Left ventricle myocardium inferior (tissue), 1 donor: ENCODE measurements at places on chromosomes 7 and 10. TPM values are rescaled to one million over a fixed set of nuclear protein-coding genes. Genes with fewer than 3 reads are reported as not detected.

DNA sequence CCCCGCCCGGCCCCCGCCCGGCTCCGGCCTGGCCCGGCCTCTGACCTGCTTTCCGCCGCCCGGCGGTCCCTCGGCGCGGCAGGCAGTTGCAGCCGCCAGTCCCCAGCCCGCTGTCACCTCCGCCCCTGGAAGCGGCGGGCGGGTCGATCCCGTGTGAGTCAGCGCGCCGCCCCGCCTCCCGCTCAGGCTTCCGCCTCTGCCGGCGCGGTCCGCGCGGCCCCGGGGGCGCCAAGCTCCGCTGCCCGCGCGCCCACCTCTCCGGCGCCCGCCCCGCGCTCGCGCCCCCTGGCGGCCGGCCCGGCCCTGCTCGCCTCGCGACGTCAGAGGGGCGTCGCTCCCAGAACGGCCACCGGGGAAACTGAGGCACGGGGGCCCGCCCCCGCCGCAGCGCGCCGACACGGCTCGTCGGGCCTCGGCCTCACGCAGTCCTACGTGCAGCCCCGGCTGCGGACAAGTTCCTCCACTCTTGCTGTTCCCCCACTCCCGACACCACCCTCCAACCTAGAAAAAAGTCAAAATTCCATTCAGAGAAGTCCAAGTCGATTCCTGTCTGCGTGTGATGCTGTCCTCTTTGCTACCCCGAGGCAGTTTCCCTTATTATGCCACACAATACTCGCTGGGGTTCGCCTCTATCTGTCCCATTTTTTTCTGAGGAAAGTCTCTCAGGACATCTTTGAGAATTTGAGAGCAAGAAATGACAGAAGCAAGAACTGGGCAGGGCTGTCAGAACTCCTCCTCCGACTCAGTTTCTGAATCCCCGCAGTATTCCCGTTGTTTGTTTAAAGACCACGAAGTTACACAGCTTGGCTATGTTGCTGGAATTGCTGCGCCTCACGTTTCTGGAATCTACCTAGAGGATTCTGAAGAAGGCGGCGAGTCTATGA is at the start of gene DNMBP:
DNMBP (minus strand) TSS at position 155 of the 884 bp plus-strand sequence. CDS start 37,823 bp downstream, outside the sequence.
- peak; percentile 86 for DNase-seq

DNA sequence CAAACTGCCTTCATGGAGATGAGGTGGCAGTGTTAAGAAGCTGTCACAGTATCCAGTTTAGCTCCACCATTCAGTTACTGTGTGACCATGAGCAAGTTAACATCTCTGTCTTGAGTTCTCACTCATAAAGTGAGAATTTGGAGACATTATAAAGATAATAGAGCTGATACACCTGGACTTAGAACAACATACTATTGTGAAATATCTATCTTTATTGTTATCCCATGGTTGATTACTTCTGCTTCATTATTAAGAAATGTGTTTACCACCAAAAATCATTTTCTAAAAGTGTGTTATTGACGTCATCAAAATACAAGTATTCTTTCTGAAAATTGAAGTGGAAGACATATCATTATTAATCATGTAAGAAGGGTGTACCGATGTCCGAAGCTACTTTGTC is 166.9 kb downstream of the SEMA3A start:
- DNase-seq = no peak

GRCh38 chr10:4215485-4215884 is 430.5 kb upstream of the KLF6 start:
- no peak for DNase-seq

GRCh38 chr10:130742941-130743675 is 568.4 kb downstream of the TCERG1L start:
- no peak for DNase-seq

GRCh38 chr10:71835671-71836595 is 15.1 kb downstream of the PSAP start:
- peak; percentile 58 for DNase-seq

GRCh38 chr10:110305767-110306451 is 1.2 kb upstream of the SMNDC1 start:
- DNase-seq = no peak

- peak; percentile 20 for DNase-seq
These were observed 2.2 kb downstream of the FASTK start for GRCh38 chr7:151078233-151079040.

GRCh38 chr7:68014031-68014736 is 1017.6 kb downstream of the TYW1 start:
- DNase-seq = no peak

- DNase-seq = no peak
These were observed 549.5 kb upstream of the GRM3 start for GRCh38 chr7:86094166-86094669.

- DNase-seq = no peak
These were observed 45.7 kb downstream of the IMMP2L start for GRCh38 chr7:111516612-111517011.

DNA sequence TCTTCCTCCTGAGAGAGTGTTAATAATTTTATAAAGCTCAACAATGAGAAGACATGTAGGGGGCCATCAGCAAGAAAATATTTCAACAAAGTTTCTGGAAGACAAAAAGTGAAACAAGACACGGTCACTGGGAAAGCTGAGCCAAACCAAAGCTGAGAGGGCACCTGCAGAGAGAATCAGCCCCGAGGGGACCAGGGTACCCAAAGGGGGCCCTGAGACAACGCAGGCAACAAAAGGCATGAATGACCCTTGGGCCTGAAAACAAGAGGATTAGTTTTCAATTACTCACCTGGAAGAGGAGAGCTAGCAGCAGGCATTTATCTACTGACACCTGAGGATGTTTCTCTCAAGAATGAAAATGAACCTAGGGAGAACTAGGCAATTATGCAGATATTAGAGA is 461.2 kb upstream of the MGMT start:
- DNase-seq = no peak

GRCh38 chr7:46257761-46258448 is 336.8 kb upstream of the IGFBP3 start:
- no peak for DNase-seq

- no peak for DNase-seq
These were observed 3.9 kb downstream of the LMBR1 start for GRCh38 chr7:156889089-156889488.

DNA sequence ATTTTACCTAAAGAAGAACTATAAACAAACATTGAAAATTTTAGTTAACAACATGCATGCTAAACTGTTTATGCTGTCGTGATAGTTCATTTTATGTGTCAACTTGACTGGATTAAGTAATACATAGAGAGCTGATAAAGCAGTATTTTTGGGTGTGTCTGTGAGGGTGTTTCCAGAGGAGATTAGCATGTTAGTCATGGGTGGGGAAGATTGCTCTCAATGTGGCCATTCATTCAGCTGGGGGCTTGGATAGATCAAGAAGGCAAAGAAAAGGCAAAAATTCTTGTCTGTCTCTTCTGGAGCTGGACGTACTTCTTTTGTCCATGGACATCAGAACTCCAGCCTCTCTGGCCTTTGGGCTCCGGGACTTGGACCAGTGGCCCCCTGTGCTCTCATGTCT is 172.9 kb upstream of the SEMA3E start:
- no peak for DNase-seq

- no peak for DNase-seq
These were observed 959.5 kb downstream of the GRID1 start for GRCh38 chr10:85407088-85407487.

GRCh38 chr7:17242504-17242903 is 55.9 kb upstream of the AHR start:
- DNase-seq = no peak

DNA sequence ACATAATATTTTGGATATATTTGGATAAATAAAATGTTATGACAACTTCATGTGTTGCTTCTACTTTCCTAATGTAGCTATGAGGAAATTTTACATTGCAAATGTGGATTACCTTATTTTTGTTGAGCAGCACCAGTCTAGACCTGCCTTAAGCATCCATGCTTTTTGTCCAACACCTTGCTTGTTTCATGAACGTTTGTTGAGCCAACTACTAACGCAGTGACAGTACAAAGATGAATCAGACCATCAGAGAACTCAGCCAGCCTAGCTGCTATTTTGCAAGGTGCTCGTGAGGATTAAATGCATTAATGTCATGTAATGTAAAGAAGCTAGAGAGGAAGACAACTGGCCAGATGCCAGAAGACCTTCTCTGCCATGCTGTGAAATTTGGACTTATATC is 1.1 kb upstream of the ZC3HAV1L start:
- no peak for DNase-seq

DNA sequence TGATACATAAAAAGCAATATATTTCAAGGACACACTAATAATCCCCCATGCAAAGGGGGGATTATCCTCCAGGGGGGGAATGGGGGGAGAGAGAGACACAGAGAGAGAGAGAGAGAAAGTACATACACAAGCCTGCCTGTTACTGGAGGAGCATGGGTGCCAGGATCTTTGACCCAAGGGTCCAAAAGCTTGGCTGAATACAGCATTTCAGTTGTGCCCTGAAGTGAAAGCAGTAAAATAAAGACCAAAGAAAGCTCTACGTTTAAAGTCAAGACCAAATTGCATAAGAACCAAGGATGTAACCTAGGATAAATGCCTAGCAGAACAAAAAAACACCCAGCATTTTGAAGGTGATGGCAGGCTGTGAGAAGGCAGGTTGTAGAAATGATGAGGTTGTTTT is 27.8 kb upstream of the ITGB8 start:
- no peak for DNase-seq

- no peak for DNase-seq
These were observed 43.1 kb upstream of the CASD1 start for GRCh38 chr7:94466516-94466915.

GRCh38 chr10:7950981-7951847 is 103.3 kb upstream of the GATA3 start:
- DNase-seq = no peak

DNA sequence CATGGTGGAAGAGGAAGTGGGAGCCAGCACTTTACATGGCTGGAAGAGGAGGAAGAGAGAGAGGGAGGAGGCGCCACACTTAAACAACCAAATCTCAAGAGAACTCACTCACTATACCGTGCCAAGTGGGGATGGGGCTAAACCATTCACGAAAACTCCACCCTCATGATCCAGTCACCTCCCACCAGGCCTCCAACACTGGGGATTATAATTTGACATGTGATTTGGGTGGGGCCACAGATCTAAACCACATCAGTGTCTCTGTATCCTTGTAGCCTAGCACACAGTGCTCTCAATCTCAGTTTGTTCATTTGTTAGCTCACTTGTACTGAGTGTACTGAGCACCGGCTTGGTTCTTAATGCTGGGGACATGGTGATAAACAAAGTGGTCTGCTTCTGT is 228.3 kb downstream of the BUB3 start:
- no peak for DNase-seq

GRCh38 chr7:20539201-20539600 is 76.3 kb upstream of the ABCB5 start:
- no peak for DNase-seq

- no peak for DNase-seq
These were observed 233.1 kb upstream of the KLF6 start for GRCh38 chr10:4018054-4018511.

GRCh38 chr7:27154369-27154768 is 2.0 kb upstream of the HOXA3 start:
- no peak for DNase-seq

- no peak for DNase-seq
These were observed 130.0 kb downstream of the ARHGAP22 start for GRCh38 chr10:48474765-48475365.

DNA sequence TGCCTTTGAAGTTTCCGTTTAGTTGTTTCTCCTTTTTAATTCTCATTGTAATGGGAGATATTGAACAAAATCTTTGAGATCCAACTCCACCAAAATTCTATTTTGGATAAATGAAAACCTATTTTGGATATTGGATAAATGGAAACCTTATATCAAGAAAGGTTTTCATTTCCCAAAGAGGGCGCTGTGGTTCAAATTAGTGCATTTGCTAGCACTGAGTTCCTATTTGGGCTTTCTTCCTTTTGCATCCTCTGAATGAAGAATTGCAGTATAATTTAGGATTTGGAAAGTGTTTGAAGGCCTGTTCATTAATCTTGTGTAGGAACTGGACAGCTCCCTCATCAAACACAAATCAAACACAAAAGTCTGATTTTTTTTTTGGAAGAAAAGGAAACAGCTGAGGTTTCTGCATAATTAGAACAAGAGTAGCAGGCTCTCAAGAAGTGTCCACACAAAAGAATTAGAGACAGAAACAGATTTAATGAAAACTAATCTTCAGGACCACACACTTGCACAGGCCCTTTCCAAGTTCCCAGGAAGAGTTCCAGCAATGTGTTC is 80.8 kb upstream of the KLF14 start:
- no peak for DNase-seq

DNA sequence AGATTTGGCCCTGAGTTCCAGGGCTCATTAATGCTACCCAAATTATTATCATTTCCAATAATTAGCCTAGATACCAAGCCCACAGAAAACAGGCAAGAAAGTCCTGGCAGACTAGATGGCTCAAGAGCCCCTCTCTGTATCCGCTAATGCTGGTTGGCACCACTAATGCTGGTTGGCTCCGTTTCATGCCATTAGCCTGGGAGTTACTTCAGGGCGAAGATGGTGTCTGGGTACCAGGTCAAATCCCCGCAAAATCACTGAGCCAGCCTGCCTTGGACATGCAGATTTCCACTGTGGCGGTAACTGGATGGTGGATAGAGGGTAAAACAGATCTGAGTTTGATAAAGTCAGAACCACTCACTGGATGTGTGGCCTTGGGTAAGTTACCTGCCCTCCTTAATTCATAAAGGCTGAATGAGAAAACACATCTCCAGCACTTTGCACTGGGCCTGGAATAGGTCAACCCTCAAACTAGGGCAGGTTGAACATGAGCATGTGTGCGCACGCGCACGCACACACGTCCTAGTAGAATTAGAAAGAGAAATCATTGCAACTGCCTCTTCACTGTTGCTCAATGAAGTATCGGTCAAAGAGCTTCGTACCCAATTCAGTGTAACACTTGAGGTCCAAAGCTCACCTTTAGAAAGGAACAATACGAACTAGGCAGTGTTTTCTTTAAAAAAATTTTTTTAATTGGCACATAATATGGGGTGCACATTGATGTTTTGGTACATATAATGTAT is 91.5 kb downstream of the PRPF18 start:
- DNase-seq = no peak

DNA sequence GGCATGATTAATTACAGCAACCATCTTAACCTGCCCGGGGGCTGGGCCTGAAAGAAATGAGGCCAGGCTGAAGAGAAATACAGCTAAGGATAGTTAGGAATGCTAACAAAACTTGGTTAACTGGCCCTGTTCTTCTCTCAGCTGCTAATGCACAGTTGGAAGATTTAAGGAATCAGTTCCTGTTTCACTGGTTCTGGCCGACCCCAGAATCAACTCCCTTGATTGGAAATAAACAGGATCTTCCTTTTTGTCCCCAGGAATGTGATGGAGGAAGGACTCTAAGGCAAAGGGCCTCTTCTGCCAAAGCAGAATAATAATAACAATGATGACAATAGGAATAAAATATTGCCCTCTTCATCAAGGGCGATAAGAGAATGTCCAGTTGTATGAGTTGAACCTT is 3.5 kb upstream of the LRMDA start:
- no peak for DNase-seq

Gene PGAM2
- 671 TPM for total RNA-seq

Gene OPALIN
- not detected for total RNA-seq

Gene MYPN
- total RNA-seq = 124 TPM

Gene IDI2
- total RNA-seq = 0.33 TPM

Gene SNCG
- total RNA-seq = 14.7 TPM

Gene SAMD9L
- 3.7 TPM for total RNA-seq

Gene NEUROD6
- not detected for total RNA-seq

Gene ZSCAN21
- 6.4 TPM for total RNA-seq

Gene FGFR2
- 0.36 TPM for total RNA-seq

Gene CPED1
- 33.8 TPM for total RNA-seq

Gene NT5C3A
- total RNA-seq = 33.4 TPM

Gene PALS2
- total RNA-seq = 7.1 TPM

Gene ADIRF
- total RNA-seq = 41.1 TPM

Gene OR6V1
- total RNA-seq = not detected

Gene FOXI2
- total RNA-seq = 0.08 TPM

Gene AGFG2
- total RNA-seq = 26.6 TPM

Gene ANKRD61
- total RNA-seq = not detected

Gene HMX3
- not detected for total RNA-seq
